Peyer's patch (tissue), 4 donors: ENCODE measurements at places on chromosomes 6 and 20. TPM values are rescaled to one million over a fixed set of nuclear protein-coding genes. Genes with fewer than 3 reads are reported as not detected.

PTCRA gene
- total RNA-seq = not detected

CDS2 gene
- 24.6 TPM for total RNA-seq

GRCh38 chr6:43952746-43953145 lies 174.5 kb downstream of the MRPL14 start:
- H3K27me3 ChIP-seq = no peaks in the 10 kb centered on the region
- no peaks in the 10 kb centered on the region for H3K36me3 ChIP-seq
- H3K4me1 ChIP-seq = no peaks in the 10 kb centered on the region
- DNase-seq = no peak
- H3K4me3 ChIP-seq = no peak overlapping the region
- no peak overlapping the region for H3K27ac ChIP-seq

DNA sequence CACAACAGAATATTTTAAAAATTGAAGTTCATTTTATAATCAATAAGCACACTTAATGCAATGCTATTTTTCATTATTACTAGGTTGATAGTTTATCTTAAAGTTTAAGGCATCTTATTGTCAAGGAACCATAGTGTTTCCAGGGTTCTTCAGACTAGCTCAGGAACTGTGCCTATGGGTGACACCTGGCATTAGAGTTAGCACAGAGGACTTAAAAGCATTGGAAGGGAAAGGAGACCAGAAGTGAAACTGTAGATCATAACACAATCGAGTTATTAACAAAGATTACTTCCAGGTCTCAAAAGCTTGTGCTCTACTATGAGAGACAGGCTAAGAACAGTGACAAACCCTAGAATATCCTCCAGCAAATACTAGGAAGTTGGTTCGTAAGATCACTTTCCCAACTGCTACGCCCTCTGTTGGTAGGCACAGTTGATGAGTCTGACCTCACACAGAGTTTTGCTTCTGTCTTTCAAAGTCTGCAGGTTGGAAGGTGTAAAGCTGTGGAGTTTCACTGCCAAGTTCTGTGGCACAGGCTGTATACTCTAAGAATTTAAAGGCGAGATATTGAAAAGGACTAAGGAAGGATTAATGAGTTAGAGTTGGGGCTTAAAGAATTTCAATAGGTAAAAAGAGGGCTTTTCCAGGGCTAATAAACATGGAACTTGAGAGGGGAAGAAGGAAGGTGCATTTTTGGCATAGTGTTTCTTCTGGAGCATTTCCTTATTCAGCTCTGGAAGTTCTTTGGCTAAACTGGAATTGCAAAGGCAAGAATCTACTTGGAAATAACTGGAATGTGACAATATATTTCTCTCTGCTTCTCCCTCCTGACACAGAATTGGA lies 531.3 kb upstream of the JAG1 start:
- H3K27ac ChIP-seq = no peak overlapping the region
- no peaks in the 10 kb centered on the region for H3K27me3 ChIP-seq

DNA sequence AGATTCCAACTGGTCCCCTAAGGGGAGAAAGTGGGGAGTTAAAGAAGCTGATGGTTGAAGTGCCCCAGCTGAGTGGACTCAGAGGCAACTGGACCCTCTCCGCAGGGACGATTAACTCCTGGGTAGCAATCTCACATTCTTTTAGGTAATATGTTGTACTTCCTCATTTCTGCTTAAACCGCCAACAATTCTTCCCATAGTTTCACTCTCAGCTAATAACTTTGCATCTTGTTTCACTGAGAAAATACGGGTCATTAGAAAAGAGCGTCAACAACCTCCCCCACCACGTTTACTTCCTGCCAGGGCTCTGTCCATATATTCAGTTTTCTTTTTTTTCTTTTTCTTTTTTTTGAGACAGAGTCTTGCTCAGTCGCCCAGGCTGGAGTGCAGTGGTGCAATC lies 39.5 kb upstream of the CHD6 start:
- H3K27me3 ChIP-seq = no peaks in the 10 kb centered on the region
- H3K27ac ChIP-seq = no peak overlapping the region
- no peak for DNase-seq
- no peaks in the 10 kb centered on the region for H3K36me3 ChIP-seq
- H3K4me1 ChIP-seq = no peaks in the 10 kb centered on the region
- H3K4me3 ChIP-seq = no peak overlapping the region

DNA sequence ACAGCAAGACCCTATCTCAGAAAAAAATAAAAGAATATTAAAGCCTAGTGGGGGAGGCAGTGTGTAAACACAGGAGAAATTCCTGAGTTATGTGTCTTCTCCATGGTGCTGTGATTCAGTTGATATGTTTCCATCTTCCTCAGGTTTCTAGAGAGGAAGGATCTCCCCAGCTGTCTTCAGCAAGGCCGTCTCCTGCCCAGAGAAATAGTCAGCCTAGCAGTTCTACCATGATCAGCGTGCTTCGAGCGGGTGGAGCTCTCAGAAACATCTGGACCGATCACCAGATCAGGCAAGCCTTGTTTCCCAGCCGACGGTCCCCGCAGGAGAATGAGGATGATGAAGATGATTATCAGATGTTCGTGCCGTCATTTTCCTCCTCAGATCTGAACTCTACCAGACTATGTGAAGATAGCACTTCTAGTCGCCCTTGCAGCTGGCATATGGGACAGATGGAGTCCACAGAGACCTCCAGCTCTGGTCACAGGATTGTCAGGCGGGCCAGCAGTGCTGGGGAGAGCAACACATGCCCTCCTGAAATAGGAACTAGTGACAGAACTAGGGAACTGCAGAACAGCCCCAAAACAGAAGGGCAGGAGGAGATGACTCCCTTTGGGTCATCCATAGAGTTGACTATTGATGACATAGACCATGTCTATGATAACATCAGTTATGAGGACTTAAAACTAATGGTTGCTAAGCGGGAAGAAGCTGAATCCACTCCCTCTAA lies 34.9 kb upstream of the MTHFD1L start:
- DNase-seq = no peak
- H3K4me3 ChIP-seq = no peak overlapping the region

DNA sequence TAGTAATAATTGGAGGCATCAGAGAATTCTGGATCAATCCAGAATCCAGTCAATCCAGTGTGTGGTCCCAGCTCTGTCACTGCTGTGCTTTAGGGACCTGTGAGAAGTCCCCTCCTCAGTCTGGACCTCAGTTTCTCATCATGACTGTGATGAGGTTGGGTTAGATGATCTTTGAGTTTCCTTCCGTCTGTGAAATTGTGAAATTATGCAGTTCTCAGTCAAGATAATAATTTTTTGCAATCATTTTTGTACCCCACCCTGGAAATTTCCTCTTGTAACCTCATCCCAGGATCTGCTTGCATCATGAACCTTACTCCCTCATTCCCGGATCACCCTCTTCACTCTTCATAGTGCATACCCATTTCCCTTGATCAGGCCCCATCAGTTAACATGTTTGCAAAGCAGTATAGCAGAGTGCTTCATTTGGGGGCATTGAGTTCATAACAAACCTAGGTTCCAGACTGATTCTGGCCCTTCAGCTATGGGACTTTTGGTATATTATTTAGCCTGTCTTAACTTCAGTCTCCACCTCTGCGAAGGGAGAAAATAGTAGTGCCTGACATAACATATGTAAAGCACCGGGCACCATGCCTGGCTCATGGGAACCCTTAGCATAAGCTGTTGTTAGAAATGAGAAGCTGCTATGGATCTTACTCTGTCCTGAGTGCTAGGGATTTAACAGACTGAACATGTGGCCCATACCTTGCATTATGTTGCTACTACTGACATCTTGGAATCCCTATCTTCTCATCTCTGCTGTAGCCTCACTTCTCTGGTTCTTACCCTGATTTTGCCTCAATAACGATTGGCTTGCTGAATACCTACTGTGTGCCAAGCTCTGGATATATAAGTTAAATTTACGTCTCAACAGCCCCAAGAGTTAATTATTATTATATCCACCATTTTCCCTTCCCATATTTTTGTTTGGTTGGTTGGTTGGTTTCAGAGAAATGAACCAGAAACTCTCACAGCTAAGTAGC lies 1.3 kb downstream of the ZNF76 start:
- peak overlapping the region; percentile 76 for H3K4me3 ChIP-seq
- no peak for DNase-seq
- H3K27me3 ChIP-seq = no peaks in the 10 kb centered on the region
- peak overlapping the region; percentile 93 for H3K27ac ChIP-seq
- H3K36me3 ChIP-seq = no peaks in the 10 kb centered on the region
- peaks cover 13% of the 10 kb centered on the region for H3K4me1 ChIP-seq

DNA sequence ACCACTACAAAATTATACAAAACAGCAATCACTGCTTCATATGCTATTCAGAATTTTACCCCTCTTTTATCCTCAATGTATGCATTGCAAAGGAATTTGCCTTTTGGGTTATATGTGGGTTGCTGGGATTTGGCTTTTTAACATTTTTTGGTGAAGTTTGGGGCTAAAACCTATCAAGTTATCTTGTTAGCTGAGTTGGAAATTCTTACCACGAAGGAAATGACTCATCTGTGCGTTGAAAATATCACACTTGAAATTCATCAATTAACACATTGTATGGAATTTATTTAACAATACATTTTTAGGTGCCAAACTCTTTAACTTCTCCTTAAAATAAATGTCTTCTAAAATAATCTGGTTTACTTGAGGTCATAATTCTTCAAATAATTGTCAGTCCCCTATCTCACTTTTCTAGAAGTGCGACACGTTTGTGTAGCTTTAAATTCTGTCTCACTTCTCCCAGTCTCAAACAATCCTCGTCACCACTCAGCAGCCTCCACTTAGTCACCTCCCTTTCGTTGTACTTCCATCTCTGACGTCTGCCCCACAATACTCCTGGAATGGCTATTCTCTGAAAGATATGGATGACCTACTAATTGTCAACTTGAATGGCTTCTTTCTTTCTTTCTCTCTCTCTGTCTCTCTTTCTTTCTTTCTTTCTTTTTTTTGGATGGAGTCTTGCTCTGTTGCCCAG lies 88.5 kb downstream of the PHACTR1 start:
- no peaks in the 10 kb centered on the region for H3K36me3 ChIP-seq
- no peak overlapping the region for H3K4me3 ChIP-seq
- no peak for DNase-seq
- no peaks in the 10 kb centered on the region for H3K27me3 ChIP-seq
- no peak overlapping the region for H3K27ac ChIP-seq

DNA sequence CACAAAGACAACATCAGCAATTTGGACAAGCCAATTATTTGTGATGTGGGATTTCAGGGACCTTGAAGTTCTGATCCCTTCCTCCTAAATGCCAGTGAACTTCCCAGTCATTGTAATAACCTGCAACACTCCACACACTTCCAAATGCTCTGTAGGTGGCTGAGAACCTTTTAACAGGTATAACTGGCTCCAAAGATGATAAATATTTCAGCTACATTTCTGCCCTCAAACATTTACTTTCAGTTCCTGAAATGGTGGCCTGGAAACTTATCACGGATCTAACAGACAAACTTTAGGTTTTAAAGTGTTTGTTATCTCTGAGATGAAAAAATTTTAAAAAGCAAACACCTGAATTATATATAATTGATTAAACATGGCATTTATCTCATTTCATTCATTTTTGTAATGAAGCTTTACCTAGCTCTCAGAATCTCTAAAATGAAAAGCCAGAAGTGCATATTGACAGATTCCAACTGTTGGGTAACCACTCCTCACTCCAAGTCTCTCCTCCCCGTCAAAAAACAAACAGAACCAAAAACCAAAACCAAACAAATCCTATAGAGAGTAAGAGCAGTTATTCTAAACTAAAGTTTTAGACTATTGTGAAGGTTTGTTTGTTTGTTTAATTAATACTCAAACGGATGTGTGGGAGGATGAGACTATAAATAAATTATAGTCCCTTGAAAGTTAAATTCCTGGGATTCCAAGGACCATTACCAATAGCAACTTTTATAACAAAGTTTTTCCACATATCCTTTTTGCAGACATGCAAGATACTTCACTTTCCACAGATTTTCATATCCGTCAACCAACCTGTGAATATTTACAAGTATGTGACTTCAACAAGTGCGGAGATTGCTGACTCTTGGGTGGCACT lies 12.4 kb upstream of the KIAA0408 start:
- no peaks in the 10 kb centered on the region for H3K36me3 ChIP-seq
- no peak for DNase-seq
- no peaks in the 10 kb centered on the region for H3K27me3 ChIP-seq

DNA sequence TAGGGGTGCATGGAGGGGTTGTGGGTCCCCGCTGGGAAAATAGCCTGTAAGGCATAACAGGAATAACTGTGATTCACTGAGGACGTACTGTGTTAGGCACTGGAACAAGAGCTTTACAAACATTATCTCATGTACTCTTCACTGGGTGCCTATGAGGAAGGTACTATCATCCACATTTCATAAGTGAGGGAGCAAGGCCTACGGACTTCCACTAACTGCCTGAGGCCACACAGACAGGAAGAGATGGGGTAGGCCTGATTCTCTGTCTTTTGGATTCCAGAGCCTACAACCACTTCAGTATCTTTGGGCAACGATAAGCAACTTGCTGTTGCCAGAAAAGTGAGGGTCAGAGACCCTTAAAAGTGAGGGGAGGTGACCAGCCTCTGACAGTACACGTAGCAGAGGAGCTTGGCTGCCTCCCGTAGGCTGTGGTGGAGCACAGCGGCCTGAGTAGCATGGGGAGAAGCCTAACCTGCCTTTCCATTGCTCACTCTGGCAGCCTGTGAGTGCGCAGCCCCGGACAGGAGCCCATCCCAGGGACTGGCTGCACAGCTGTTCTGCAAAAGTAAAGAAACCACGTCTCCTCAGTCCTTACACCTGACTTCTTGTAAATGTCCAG lies 30.4 kb downstream of the PSMB1 start:
- DNase-seq = no peak
- no peaks in the 10 kb centered on the region for H3K4me1 ChIP-seq
- no peaks in the 10 kb centered on the region for H3K36me3 ChIP-seq
- no peak overlapping the region for H3K27ac ChIP-seq
- no peaks in the 10 kb centered on the region for H3K27me3 ChIP-seq

GRCh38 chr6:24481449-24481848 lies 7.9 kb downstream of the GPLD1 start:
- no peaks in the 10 kb centered on the region for H3K27me3 ChIP-seq
- H3K4me3 ChIP-seq = no peak overlapping the region
- no peak for DNase-seq
